ENCODE measurements at places on chromosomes 7 and 10.
A peak's percentile ranks its signal among the peaks of the same experiment; 100 is the strongest.

GRCh38 chr7:150986099-150986512, 4.7 kb upstream of the NOS3 start:
- peak; percentile 73 for DNase-seq

DNA sequence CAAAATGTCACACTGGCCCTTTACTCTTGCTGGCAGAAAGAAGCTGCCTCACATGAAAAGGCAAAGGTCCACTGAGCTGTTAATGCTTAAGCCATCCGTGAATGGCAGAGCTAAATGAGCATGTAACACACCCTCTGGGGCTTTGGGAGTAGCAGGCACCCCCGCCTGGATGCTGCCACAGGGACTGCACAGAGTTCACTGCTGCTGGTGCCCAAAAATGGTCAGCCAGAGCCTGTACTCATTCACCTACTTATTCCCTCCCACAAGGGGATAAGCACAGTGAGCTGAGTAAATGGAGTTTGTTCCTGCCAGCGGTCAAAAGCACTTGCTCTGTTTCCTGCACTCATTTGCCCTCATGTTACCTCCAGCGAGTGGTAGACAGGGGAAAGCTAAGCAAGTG, 374.0 kb upstream of the STEAP1 start:
- no peak for DNase-seq

DNA sequence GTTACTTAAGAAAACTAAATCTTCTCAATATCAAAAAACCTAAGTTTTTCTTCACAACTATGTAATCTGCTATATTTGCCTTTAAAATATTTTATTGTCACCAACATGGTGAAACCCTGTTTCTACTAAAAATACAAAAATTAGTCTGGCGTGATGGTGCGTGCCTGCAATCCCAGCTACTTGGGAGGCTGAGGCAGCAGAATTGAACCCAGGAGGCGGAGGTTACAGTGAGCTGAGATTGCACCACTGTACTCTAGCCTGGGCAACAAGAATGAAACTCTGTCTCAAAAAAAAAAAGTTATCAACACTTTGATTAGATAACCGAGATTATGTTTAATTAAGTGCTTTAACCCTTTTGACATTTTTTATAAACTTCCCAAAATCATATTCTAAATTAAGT, 28.3 kb upstream of the CLDN4 start:
- no peak for DNase-seq

GRCh38 chr7:148921189-148921588, 37.1 kb upstream of the EZH2 start:
- no peak for DNase-seq

DNA sequence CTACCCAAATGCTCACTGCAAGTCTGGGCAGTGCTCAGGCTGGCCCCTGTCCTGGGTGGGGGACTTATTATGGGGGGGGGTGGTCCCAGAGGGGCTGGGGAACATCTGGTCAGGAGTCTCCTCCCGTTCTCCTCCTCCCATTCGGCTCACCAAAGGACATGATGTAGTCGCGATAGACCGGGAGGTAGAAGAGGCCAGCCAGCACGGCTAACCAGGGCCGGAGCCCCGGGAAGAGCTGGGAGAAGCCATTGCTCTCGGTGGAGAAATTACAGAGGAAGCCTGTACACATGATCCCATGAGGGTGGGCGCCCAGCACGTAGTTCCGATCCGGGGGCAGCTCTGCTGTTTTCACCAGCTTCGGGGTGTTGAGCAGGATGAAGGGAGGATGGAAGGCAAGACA, 2.4 kb downstream of the MOGAT3 start:
- no peak for DNase-seq

DNA sequence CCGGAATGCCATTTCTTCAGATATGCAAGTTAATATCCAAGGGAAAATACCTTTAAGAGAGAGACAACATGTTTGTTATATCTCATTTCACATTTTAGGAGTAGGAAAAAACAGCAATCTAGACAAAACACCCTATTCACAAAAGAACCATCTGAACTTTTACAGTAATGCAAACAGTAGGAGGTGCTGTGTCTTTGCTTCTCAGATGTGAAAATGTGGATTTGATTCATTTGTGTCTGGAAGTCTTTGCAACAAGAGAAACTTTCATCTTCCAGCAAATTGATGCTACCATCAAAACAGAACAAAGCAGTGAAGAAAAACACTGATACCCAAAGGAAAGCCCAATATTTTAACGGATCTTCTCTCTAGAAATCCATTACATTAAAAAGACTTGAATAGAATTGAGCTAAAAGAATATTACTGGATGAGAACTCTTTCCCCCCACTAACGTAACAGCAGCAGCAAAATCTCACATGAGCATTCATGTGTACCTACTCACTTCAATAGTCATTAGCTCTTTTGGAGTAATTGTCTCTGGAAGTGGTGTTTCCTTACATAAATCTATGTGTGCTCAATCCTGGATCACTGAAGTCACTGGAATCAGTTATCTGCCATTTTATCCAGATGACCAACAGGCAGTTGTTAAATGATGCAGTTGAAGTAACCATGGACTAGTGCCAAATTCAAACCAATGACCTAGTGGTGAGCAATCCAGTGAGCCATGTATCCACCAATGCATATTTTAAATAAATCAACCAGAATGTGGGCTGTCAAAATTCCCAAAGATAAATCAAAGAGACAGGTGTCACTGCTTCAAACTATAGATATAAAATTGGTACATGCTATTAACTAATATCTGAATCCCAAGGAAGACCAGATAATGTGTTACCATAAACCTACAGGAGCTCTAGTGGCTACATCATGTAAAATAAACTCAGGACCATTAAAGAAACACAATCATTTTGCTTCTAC, 1.8 kb downstream of the SEMA3C start:
- DNase-seq, result no peak

- no peak for DNase-seq
Observed at GRCh38 chr7:102415685-102416225, 17.6 kb upstream of the ORAI2 start.

GRCh38 chr10:124075231-124075955, 18.0 kb downstream of the CHST15 start:
- no peak for DNase-seq

GRCh38 chr7:130672146-130672545, 3.6 kb upstream of the COPG2 start:
- DNase-seq, result no peak

GRCh38 chr7:2354939-2355704, 495 bp downstream of the EIF3B start:
- DNase-seq, result no peak

GRCh38 chr10:35783305-35783838, 141.3 kb upstream of the FZD8 start:
- DNase-seq, result no peak

- DNase-seq, result no peak
Observed at GRCh38 chr7:156568258-156568657, 72.3 kb upstream of the RNF32 start.

- peak; percentile 30 for DNase-seq
Observed at GRCh38 chr10:114458955-114459354, 54.7 kb upstream of the AFAP1L2 start.

DNA sequence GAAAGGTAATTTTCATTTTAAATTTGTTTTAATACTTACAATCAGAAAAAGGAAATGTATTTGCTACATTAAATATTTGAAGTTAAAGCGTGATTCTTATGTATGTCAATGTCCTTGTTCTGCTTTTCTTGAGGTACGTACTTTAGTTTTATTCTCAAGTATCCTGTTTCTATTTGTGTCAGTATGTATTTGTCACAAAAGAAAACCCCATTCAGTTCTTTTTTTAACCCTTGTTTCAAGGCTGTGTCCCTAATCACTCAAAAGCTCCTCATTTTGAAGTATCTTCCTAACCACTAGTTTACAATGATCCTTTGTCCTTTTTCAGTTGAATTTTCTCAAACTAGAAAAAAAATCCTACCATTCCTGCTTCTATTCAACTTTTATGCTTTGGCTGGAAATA, 25.2 kb downstream of the NHLRC2 start:
- DNase-seq, result no peak

- no peak for DNase-seq
Observed at GRCh38 chr7:134859783-134860182, 80.3 kb downstream of the CALD1 start.

GRCh38 chr10:91050371-91051034, 129.6 kb upstream of the ANKRD1 start:
- no peak for DNase-seq

- DNase-seq, result no peak
Observed at GRCh38 chr7:155461631-155462030, 3.7 kb downstream of the EN2 start.

DNA sequence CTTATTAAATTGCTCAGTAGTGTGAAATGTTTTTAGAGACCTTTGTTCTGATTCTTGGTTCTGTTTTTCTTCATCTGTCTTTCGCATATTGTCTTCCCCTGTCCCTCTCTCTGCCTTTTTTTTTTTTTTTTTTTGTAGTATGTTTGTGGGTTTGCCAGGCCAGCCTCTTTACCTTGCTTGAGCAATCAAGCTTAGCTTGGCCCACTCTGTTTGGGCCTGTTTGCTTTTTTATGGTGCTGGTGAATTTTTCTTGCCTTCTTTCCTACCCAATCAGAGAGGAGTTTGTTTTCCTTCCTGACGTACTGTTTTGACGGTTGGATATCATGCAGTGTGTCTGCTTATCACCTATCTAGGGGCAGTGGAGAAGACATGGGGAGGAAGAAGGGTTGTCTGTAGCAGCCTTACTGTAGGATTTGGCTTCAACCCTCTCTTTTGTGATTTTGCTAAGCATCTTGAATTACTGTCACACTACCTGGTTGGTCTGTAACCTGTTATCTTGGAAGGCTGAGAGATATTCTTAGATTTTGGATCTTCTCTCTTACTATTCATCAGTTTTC, 64.0 kb downstream of the BBS9 start:
- DNase-seq, result no peak

DNA sequence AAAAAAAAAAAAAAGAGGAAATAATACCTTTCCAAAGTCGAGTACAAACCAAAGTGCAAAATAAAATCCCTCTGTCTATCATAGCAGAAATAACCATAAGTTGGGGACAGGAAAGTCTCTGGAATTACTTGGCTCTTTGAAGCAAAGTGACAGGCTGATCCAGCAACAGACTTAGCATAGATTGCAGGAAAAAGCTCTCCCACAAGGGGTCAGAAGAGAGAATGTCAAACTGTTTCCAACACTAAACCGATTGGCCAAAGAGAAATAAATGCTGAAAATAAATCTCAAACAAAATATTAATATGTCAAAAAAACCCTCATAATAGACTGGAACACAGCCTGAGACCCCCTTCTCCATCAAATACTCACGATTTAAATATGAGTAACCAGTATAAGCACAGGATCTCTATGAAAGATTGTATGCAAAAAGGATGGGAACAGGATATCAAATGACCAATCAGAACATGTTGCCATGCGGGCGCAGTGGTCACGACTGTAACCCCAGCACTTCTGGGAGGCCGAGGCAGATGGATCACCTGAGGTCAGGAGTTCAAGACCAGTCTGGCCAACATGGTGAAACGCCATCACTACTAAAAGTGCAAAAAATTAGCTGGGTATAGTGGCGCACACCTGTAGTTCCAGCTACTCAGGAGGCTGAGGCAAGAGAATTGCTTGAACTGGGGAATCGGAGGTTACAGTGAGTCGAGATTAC, 1000.7 kb upstream of the LRRN3 start:
- peak; percentile 55 for DNase-seq

- DNase-seq, result no peak
Observed at GRCh38 chr10:20768843-20769242, 128.3 kb downstream of the NEBL start.

DNA sequence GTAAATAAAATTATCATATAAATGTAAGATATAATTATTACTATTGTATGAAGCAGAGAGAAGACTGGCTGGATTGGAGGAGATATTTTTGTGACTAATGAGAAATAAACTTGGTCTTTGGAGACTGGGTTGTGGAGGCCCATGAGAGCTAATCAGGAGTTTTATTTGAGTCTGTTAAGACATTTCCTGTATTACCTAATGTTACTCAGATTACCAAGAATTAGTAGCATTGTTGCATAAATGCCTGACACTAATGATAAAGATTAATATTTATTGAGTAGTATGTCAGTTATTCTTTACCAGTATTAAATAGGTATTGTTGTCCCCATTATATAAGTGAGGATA, 7.1 kb downstream of the CCDC126 start:
- DNase-seq, result no peak

DNA sequence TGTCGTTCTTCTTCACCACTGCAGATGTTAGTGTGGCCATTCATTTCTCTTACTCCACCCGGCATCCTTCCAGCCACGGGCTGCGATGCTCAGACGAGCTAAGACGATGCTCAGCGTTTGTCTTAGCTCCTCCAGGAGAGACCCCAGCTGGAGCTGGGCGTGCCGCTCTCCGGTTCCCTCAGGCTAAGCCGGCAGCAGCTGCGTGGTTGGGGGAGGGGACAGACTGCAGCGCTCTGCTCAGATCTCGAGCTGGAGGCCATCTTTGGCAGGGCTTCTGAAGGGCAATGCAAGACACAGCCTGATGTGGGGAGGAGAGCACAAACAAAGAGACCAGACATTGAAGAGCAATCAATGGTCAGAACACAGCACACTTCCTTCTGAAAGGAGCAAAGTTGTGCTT, 4.8 kb downstream of the INA start:
- DNase-seq, result no peak

GRCh38 chr10:35341521-35341920, 5.2 kb downstream of the CCNY start:
- DNase-seq, result peak; percentile 89

DNA sequence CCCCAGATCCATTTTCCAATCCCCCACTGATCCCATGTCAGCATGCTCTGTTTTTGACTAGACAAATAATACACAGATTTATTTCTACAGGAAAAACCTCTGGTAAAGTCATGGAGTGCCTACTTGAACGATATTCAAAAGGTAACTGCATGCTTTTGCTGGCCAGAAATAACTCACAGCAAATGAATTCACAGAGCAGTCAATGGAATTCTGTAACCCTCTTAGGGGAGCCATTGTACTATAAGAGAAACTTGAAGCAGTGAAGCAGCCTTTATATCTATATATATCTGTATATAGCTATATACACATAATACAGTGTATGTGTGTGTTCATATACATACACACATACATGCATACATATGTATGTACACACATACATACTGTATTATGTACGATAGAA, 29.0 kb upstream of the MEOX2 start:
- no peak for DNase-seq

Measured in MM.1S (cell line).